Naive B cell (primary cell): ENCODE measurements at places on chromosomes 6 and 20. TPM values are rescaled to one million over a fixed set of nuclear protein-coding genes. Genes with fewer than 3 reads are reported as not detected.

TMX4 gene
- polyA plus RNA-seq: 45.4 TPM

- DNase-seq: no peak
Measured at GRCh38 chr20:48750941-48751635, 76.7 kb downstream of the PREX1 start.

DNA sequence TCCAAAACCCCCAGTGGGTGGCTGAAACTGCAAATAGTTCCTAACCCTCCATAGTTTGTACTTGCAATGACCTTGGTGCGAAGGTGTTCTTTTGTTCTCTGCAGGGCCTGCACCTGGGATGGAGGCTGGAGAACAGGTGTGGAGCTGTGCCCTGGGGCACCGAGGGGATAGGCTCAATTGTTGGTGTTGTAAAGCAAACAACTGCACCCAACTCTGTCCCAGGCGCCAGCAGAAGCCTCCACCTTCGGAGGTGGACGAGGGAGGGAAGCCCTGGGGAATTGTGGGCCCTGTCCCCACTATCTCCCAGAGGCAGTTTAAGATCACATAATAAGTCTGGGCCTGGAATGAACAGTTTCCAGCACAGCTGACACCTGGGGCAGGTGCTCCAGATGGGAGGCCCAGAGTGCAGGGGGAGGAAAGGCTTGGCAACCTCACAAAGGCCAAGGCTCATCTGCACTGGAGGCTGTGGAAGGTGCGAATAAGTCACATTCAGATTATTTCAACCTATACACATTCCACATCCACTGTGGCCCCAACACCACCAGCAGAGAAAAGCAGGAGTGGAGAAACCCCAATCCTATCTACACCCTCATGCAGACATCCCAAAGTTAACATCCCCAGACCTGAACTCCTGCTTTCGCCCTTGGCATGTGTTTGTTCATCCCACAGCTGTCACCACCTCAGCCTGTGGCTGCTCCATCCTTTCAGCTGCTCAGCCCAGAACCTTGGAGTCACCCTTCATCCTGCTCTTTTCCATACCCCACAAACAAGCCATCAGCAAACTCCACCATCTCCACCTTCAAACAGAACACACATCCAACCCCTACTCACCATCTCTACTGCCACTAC is 12.3 kb upstream of the CBFA2T2 start:
- no peak for DNase-seq

- no peak for DNase-seq
Measured at GRCh38 chr6:113558966-113559365, 298.2 kb upstream of the MARCKS start.

- no peak for DNase-seq
Measured at GRCh38 chr6:15734118-15734897, 71.5 kb upstream of the DTNBP1 start.

DNA sequence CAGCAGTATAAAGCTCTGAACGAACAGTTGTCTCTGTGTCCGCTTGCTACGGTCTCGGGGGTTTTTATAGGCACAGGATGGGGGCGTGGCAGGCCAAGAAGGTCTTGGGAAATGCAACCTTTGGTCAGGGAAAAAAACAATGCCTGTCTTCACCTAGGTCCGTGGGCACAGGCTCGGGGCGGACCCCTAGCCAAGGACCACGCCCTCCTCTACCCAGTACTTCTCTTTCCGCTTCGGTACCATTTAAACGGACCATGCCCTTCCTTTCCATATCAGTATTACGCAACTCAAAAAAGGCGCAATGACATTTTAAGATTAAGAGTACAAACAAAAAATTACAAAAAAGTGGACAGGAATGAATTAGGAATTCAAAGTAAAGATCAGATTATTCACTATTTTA is 44.3 kb upstream of the SLC17A4 start:
- no peak for DNase-seq

DNA sequence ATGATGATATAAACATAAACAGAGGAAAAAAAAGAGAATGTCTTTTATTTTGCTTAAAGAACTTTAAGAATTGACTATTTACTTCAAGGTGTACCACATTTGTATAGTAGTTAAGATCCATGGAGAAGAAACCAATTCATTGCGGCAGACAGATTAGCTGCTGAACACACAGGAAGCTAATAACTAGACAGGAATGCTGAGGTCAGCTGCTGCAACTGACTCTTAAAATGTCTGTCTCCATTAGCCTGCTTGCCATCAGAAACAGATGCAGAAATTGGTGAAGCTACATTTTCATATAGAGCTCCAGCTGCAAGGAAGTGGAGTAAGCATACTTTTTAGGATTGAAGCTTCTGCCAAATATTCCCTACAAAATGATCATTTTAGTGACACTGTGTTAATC is 939.5 kb downstream of the EPHA7 start:
- no peak for DNase-seq

MEI4 gene
- polyA plus RNA-seq: not detected

DNA sequence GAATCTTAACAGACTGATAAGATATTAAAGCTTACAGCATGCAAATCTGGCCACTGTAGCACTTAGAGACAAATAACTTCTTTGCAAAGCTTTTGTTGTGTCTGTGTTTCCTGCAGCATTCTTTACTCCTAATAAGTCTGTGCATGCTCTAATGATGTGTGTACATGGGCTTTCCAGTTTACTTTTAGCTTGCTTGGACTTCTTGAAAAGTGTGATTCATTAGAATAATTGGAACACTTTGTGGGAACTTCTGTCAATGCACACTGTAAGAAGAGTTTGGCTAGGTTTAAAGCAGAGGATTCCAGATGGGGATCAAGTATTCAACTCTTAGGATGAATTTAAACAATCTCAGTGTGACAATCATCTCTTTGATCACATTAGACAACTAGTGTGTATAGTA is 22.1 kb upstream of the TINAG start:
- no peak for DNase-seq

DNA sequence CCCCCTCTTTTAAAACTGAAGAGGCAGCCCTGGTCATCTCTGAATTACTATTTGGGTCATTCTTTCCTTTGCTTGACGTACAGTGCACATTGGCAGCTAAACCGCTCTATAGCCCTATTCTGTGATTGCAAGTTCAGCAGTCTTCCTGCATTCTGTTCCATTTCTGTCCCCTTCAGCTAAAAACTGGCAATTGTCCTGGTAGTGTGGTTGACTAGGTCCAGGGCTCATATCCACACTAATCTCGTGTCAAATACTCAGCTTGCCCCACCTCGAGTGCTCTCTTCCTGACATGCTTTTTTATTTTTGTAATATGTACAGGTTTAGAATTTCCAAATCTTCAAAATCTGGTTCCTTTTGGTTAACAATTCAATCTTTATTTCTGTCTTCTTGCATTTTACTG is 282.1 kb downstream of the THBS2 start:
- DNase-seq: no peak

CENPW gene
- polyA plus RNA-seq: 2.3 TPM

DNA sequence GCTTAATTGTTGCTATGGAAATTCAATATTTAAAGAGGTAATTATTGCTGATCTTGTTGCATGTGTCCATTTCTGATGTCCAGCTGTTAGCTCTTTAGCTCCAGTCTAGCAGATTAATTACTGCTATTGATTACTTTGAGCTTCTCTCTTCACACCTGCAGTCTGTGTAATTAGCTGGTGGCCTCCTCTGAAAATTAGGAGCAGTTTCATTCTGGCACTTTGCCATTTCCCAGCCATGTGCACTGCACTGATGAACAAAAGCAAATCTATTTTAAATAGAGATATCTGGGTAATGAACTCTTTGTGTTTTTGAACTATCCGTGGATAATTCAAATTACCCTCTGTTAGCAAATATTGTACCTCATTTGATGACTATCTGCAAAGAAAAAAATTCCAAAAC is 275.9 kb downstream of the RNF144B start:
- DNase-seq: no peak

GRCh38 chr6:45323656-45324224 is 4.4 kb upstream of the RUNX2 start:
- DNase-seq: no peak

GRCh38 chr6:29236060-29236459 is 65.4 kb downstream of the OR2J2 start:
- no peak for DNase-seq

GRCh38 chr20:19181552-19181951 is 30.9 kb upstream of the SLC24A3 start:
- no peak for DNase-seq
